EH (cell line): ENCODE measurements at places on chromosomes 3 and 15.
A peak's percentile ranks its signal among the peaks of the same experiment; 100 is the strongest.

- no peak for DNase-seq
Measured at GRCh38 chr3:8596321-8597218, 48.0 kb downstream of the SSUH2 start.

- DNase-seq: peak; percentile 13
Measured at GRCh38 chr3:164641071-164641470, 437.2 kb downstream of the SI start.

- peak; percentile 84 for DNase-seq
Measured at GRCh38 chr15:90451053-90451850, 63.2 kb downstream of the IQGAP1 start.

DNA sequence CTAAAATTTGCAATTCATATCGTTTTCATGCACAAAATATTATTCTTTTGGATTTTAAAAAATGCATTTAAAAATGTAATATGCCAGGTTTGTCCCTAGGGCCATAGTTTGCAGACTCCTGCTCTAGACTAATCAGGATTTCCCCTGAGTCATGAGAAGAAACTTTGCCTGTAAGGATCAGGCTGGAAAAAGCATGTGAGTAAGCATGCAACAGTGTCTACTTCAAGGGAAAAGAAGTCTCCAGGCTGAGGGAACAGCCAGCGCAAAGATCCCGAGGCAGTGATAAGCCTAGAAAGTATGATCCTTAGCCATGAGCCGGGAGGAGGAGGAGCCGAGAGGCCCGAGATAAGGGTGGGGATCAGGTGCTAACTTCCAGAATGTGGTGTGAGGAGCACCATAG lies 382.8 kb upstream of the CFAP20DC start:
- DNase-seq: peak; percentile 52

DNA sequence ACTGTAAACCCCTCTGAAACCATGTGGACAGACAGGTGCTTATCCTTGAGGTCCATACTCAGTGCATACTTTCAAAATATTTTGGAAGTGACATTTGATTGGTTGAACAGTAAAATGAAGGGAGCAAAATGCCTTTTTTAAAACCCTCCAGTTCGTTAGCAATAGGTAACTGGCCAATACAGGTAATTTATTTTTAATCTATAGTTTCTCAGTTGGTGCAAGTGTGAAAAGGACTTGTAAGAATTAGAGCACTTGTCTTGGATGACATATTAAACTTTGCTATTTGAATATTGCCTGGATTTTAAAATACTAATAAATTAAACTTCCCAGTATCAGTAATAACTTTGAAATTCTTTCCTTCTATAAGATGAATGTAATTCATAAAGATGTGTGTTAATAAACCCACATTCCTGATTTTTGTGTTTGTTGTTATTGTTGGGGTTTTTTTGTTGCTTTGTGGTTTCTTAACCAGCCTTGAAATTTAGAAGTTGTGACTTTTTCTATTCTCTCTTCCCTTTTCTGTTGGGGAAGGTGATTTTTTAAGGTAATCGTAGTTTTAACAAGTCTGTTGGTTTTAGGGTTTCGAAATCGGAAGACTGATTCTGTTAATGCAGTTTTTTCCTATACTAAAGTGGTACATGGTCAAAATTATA lies 90.0 kb downstream of the STT3B start:
- DNase-seq: no peak

DNA sequence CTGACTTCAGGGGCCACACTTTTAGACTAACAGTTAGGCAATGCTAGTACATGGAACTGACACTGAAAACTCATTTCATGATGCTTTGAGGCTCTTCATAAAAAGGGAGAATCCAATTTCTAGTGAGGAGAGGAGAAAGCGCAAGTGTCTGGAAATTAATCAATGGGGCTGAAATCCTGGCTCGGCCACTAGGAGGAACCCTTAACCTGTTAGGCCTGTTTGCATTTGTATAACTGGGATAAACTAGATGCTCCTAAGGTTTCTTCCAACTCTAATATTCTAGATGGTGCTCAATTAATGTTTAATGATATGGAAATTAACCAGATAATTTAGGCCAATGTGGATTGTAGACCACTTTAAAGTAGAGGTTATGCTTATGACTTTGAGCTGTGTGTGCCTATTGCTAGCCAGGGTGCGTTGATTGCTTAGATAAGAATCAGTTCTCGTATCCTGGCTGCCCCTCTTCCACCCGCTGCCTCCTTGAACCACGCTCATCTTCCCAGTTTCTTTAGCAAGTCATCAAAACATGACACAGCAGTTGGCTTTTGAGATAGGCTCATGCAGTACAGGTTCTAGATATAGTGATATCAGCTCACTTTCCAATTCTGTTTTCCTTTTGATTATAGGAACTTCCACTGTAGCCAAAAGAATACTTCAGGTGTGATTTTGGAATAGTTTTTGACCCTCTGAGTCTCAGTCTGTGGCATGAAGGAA lies 16.8 kb upstream of the CRBN start:
- DNase-seq: no peak

DNA sequence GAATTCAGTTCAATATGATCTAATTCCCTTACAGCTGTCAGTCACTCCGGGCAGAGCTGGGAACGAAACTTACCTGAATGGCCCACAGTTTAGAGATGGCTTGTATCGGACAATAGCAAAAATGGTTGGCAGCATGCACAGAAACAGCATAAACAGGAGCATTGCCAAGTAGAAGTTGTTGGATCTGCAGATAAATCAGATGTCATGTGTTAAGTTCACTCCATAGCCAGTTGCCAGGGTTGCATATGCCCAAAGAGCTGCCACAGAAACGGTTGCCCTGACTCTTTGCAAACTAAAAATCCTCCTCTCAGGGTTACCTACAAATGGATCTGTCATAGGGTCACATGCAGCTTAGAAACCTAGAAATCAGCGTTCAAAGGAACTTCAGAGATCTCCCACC lies 15.4 kb upstream of the STARD5 start:
- no peak for DNase-seq

GRCh38 chr3:116260491-116260890 lies 184.8 kb downstream of the LSAMP start:
- no peak for DNase-seq

- peak; percentile 49 for DNase-seq
Measured at GRCh38 chr15:30885814-30886213, 17.9 kb upstream of the FAN1 start.

- no peak for DNase-seq
Measured at GRCh38 chr3:19190602-19191001, 42.3 kb downstream of the KCNH8 start.

DNA sequence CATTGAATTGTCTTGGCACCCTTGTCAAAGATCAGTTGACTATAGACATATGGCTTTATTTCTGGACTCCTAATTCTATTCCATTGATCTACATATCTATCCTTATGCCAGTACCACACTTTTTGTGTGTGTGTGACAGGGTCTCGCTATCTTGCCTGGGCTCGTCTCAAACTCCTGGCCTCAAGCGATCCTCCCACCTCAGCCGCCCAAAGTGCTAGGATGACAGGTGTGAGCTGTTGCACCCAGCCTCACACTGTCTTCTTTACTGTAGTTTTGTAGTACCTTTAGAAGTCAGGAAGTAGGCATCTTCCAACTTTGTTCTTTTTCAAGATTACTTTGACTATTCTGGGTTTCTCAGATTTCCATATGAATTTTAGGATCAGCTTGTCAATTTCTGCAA lies 24.3 kb downstream of the CDAN1 start:
- no peak for DNase-seq

DNA sequence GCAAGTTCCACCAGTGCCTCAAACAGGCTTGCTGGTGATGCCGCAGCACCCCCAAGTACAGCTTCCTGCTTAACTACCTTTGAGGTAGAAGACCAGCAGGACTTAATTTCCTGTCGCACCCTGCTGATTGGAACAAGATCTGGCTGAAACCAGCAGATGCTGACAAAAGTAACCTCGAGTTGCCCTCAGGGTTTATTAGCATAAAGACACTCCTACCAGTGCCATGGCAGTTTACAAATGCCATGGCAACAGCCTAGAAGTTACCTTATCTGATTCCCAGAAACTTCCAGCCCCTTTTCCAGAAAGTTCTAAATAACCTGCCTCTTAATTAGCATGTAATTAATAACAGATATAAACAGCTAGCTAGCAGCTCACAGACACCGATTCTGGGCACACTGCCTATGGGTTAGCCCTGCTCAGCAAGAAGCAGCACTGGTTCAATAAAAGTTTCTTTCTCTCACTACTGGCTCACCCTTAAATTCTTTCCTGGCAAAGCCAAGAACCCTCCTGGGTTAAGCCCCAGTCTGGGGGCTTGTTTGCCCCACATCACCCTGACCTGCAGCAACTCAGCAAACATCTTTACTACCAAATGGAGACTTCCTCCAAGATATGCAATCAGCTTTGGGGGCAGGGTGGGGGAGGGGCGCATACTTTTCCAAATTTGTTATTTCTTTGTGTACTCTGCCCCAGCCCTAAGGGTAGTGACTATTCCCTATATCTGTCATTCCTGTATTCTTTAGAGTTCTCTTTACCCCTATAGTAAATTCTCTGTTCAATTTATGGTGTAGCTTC lies 54.2 kb downstream of the MAP4 start:
- DNase-seq: peak; percentile 68

GRCh38 chr15:38320866-38321265 lies 68.2 kb downstream of the SPRED1 start:
- no peak for DNase-seq
